ENCODE measurements at places on chromosomes 11 and 22.

GRCh38 chr11:113113801-113114704 lies 152.8 kb downstream of the NCAM1 start:
- DNase-seq, result peak; percentile 77

DNA sequence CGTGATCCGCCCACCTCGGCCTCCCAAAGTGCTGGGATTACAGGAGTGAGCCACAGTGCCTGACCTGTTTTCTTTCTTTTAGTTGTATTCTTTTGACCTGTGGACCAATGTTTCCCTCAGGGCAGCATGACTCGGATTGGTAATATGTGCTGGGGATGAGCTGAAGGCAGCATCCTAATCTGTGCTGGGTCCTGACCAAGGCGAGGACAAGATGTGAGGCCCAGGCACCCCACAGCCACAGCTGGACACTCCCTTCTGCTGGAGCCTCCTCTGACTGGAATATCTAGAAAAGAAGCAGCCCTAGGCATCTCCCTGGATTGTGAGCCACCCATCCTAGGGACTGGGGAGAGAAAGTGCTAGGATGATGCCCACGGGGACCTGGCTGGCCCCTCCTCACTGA lies 105.4 kb downstream of the PDE2A start:
- no peak for DNase-seq

- peak; percentile 57 for DNase-seq
These were observed 29.7 kb downstream of the FAM83F start for GRCh38 chr22:40024201-40025061.

GRCh38 chr11:73361953-73362776 lies 14.0 kb upstream of the RELT start:
- no peak for DNase-seq

DNA sequence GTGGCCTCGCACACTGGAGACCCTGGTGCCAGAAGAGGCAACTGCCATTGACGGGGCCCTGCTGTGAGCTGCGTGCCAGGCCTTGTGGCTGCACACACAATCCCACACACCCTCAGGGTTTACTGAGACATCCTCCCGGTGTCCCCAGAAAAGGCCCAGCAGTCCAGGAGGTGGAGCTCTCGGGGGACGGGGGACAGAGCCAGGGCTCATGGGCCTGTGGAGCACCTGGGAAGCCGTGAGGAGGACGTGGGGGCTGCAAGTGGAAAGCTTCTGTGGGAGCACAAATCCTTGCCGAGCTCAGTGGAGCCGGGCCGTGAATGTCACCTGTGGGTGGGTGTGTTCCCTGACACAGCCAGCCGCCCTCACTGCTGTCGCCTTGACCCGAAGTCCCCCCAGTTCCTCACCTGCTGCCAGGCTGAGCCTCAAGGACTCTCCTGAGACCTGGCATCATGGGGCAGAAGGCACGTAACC lies 609.7 kb downstream of the TBC1D22A start:
- DNase-seq, result no peak

DNA sequence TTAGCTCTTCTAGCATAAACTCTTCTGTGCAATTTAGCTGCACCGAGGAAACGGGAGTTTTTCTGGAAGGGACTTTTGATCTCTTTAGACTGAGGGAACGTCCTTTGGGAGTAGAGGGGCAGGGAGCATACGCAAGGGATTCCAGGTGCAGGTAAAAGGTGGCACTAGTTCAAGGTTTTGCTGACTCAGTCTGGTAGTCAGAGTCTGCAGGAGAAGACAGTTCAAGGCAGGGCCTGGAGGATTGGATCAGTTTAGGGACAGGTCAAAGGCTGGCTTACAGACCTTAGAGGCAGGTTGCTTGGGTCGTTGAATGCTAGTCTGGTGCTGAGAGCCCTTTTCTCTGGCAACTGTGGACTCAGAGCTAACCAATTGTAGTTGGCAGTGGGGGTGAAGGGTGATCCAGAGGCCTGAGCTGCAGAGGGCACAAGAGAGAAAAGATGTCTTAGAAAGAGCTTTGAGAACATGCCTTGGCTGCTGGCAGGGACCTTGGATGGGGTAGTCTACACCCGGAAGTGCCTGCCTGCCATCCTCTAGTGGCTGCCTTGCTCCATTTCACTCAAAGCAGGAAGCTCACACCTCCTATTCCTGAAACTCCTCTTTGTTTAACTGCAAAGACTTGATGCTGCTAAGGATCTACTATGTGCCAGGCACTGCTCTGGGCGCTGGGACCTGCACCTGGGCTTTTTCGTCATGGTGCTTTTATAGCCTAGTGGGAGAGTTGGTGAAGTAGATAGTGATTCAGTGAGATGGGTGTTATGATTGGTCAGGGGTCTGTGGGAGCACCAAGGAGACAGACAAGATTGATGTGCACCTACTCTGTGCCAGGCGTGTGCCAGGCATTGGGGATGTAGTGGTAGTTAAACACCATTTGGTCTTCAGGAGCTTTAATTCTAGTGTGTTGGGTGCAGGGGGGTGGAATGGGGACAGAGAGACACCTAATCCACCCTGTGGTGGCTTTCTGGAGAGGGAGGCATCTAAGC lies 17.1 kb downstream of the MIAT start:
- DNase-seq, result no peak

GRCh38 chr11:69716891-69717747 lies 13.3 kb upstream of the FGF19 start:
- DNase-seq, result no peak

DNA sequence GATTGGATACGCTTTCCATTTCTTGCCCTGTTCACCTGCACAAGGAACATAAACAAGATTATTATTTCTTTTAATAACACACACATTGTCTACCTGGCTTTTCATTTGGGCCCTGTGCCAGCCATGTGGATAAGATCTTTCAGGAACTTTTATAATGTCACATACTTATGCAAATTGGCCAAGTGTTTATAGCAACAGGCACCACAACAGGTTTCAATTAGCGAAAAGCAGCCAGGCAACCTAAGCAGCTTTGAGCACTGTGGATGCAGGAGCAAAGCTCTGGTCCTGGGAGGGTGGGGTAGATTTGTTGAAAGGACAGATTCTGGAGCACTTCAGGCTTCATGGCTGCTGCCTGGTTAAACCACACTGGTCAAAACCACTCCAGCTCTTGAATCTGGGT lies 217.4 kb downstream of the BARX2 start:
- DNase-seq, result no peak

GRCh38 chr11:80086496-80087055 lies 645.7 kb upstream of the TENM4 start:
- DNase-seq, result no peak

DNA sequence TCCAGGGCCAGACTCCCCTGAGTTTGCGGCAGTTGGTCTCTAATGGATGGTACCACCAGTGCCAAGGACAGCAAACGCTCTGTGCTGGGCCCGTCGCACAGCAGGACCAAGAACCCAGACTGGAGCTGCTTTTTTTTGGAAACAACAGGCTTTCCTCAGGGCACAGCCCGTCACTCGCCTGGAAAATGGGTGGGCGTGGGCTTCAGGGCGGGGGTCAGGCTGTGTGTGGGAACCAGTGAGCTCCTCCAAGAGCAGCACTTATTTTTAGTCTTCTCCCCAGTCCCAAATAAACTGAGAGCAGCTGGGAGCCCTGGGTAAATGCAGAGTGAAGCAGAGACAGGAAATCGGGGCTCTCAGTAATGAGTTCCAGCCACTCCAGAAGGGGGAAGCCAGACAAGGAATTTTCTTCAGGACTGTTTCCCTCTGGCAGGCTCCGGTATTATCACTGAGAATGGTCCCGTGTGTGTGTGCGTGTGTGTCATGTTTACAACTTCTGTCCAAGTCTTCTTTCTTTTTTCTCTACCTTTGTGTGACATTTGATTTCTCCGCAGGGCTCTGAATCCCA lies 63.0 kb downstream of the PPFIBP2 start:
- DNase-seq, result no peak

DNA sequence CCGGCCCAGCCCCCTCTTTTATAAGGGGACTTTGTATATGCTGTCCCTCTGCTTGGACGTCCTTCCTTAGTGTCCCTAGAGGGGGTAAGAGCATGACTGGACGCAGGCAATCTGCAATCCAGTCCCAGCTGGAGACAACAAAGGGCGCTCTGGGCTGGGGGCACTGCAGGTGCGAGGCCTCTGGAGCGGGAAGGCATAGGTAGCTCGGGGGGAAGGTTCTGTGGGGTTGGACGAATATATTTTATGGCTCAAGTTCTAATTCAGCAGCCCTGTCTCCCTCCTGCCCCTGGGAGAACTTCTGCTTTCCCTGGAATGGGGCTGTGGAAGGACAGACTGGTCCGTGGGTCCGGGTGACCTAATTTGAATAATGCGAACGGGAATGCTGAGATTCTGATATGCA lies 40.0 kb downstream of the KCNJ4 start:
- DNase-seq, result no peak

DNA sequence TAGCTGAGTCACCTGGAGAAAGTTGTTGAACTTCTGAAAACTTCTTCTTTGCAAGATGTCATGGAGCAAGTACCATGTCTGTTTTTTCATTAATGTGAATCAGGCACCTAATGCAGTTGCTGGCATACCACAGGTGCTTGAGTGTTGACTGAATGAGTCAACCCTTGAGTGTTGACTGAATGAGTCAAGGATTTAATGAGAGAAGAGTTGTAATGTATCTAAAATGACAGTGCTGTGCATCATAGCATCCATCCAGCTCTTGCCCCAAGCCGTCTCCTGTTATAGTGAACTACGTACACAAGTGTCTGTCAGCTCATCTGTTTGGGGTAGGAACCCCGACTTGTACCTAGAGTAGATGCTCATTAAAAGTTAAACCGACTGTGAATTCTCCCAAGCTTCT lies 93.1 kb downstream of the CWC15 start:
- DNase-seq, result no peak

DNA sequence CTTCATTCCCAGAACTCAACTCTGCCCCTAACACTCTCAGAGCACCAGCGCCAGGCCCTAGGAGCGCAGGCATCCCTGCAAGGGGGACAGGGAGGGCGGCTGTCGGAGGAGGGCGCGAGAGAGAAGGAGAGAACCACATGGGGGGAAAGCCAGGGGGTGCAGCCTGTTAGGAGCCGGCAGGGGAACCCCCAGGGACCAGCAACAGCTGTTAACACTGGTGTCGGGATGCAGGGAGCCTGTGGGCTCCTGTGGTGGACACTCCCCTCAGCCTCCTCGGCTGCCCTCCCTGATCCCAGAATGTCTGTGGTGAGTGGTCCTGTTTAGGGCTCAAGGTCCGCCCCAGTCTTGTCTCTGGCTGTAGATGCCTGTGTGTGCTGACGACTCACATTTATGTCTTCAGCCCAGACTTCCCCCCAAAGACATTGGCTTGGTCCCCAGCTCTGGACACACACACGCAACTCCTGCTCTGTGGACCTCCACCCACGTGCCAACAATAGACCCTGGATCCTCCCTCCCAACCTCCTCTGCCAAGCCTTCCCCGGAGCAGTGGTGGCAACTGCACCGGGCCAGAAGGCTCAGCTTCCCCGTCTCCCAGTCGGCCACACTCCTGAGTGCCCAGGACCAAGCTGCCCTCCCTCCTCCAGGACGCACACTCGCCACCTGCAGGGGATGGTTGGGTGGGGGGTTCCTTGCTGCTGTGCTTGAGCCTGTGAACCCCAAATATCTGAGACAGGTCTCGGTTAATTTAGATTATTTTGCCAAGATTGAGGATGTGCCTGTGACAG lies 817 bp upstream of the IFITM5 start:
- no peak for DNase-seq

- DNase-seq, result no peak
These were observed 219.2 kb downstream of the NAV2 start for GRCh38 chr11:19931771-19932369.

DNA sequence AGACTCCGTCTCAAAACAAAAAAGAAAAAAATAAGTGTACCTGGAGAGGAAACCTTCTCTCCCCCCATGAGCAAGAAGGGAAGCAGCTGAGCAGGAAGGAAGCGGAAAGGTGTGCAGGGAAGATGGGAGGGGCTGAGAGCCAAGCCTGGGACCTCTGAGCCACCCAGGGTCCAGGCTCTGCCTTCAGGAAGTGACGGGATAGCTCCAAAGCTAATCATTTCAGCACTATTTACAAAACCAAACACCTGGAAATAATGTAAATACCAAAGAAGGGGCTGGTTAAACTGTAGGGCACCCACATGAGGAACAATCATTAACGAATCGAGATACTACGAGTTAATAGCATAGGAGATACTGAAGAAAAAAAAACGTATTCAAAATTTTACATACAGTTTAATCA lies 27.9 kb downstream of the ARRB1 start:
- no peak for DNase-seq

GRCh38 chr22:41074941-41075710 lies 17.3 kb upstream of the EP300 start:
- DNase-seq, result no peak

DNA sequence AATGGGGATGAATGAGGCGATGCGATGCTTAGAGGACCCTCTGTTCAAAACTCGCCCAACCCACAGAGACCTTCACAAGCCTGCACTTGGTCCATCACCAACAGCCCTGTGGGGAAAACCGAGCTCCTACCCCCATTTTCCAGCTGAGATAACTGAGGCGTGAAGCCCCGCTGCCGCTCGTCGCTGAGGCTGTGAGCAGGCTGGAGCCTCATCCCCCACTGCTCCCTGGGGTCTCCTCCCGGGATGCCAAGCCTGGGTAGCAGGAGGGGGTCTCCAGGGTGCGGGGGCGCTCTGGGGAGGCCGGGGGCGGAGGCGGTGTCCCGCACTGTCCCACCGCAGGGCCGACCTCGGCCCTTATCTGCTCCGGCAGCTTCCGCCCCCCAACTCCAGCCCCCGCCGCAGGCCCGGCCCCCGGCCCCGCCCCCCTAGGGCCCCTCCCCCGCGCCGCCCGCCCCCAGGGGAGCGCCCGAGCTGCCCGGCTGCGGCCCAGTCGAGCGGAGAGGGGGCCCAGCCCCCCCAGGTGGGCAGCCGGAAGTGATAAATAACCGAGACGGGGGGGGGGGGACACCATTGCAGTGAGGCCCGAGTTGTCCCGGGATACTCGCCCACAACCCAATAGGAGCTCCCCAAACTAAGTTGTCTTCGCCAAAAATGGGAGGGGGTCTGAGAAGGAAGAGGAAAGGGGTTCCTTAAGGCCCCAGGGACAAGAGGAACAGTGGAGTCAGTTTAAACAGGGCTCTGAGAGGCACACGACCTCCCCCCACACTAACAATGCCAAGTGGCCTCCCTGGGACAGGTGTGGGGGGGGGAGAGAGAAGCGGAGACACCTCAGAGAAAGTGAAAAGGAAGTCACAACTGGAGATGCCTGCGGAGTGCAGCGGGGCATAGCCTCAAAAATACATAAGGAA lies 8.3 kb upstream of the SLC39A13 start:
- no peak for DNase-seq

GRCh38 chr22:22450343-22450839 lies 58.2 kb downstream of the ZNF280B start:
- DNase-seq, result peak; percentile 3

GRCh38 chr11:19742588-19743292 lies 30.1 kb downstream of the NAV2 start:
- peak; percentile 87 for DNase-seq

GRCh38 chr11:71223671-71224660 lies 28.4 kb downstream of the SHANK2 start:
- DNase-seq, result no peak

DNA sequence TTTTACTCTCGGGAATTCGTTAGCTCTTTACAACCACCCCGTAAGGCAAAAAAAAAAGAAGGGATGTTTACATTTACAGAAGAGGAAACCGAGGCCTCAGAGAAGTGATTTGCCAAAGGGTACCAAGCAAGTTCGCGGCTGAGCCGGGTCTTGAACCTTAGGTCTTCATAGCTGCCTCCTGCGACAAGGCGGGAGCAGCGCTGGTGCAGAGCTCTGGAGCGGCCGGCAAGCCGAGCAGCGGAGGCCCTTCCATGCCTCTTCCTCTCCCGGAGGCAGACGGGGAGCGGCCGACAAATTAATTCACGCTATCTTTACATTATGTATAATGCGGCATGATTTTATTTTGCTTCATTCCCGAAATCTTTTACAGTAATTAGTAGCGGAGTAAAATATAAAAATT lies 536.3 kb downstream of the INSC start:
- no peak for DNase-seq

GRCh38 chr11:64510759-64511158 lies 80.3 kb upstream of the SLC22A12 start:
- no peak for DNase-seq

- DNase-seq, result no peak
These were observed 110.2 kb downstream of the TRIM29 start for GRCh38 chr11:120027546-120028180.
